ENCODE measurements at places on chromosomes 11 and 22.

DNA sequence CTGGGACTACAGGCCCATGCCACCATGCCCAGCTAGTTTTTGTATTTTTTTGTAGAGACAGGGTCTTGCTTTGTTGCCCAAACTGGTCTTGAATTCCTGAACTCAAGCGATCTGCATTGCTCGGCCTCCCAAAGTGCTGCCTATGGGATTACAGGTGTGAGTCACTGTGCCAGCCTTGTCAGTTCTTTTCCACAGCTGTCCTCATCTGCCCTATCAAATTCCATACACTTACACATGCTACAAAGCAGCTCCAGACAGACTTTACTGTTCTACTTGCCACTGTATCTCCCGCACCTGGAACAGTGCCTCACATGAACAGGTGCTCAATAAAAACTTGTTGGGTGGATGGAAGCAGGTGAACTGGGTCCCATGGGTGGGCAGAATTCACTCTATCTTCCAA, 8.2 kb downstream of the STX5 start:
- no peak for DNase-seq

GRCh38 chr22:38135133-38135706, 24.7 kb upstream of the BAIAP2L2 start:
- DNase-seq: peak; percentile 22

DNA sequence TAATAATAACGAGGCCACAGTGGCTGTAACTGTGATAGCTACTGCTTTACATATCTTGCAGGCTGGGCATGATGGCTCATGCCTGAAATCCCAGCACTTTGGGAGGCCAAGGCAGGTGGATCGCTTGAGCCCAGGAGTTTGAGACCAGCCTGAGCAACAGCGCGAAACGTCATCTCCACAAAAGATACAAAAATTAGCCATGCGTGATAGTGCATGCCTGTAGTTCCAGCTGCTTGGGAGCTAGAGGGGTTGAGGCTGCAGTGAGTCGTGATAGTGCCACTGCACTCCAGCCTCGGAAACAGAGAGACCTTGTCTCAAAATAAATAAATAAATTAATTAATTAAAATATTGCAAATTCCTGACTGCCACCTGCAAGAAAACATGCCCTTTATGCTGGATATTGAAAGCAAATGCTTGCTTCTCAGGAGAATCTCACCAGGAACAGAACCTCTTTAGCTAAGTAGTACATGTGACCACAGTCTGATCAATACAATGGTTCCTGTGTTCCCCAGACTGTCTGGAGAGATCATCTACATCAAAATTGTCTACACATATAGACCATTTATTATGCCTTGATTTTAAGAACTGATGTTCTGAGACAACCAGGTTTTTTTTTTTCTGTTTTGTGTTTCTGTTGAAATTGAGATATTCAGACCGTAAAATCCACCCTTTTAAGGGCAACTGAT, 6.3 kb downstream of the ZBTB3 start:
- DNase-seq: no peak

GRCh38 chr22:39148727-39149535, 3.5 kb downstream of the CBX7 start:
- peak; percentile 28 for DNase-seq

GRCh38 chr22:44107340-44107739, 73.4 kb upstream of the PARVG start:
- no peak for DNase-seq

GRCh38 chr11:111596319-111596718, 5.9 kb upstream of the SIK2 start:
- no peak for DNase-seq

GRCh38 chr11:100851584-100852152, 164.6 kb downstream of the ARHGAP42 start:
- no peak for DNase-seq

- DNase-seq: no peak
These were observed 28.6 kb downstream of the LIF start for GRCh38 chr22:30217698-30218560.

GRCh38 chr11:117600234-117600783, 196.7 kb downstream of the DSCAML1 start:
- DNase-seq: no peak

DNA sequence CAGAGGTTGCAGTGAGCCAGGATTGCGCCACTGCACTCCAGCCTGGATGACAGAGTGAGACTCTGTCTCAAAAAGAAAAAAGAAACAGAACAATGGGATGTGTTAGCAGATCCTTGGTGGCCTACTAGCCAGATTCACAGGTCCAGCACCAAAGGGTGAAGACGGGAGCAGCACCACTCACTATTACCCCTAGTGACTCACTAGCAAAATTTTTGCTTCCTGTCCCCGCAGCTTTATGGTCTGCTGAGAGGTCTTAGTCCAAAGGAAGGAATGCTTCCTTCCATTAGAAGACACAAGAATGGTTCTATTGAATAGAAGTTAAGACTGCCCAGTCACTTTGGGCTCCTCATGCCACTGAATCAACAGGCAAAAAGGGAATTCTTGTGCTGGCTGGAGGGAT, 35.9 kb upstream of the NUP50 start:
- DNase-seq: no peak

- DNase-seq: peak; percentile 34
These were observed 1.9 kb upstream of the PHF21A start for GRCh38 chr11:46122945-46123715.

DNA sequence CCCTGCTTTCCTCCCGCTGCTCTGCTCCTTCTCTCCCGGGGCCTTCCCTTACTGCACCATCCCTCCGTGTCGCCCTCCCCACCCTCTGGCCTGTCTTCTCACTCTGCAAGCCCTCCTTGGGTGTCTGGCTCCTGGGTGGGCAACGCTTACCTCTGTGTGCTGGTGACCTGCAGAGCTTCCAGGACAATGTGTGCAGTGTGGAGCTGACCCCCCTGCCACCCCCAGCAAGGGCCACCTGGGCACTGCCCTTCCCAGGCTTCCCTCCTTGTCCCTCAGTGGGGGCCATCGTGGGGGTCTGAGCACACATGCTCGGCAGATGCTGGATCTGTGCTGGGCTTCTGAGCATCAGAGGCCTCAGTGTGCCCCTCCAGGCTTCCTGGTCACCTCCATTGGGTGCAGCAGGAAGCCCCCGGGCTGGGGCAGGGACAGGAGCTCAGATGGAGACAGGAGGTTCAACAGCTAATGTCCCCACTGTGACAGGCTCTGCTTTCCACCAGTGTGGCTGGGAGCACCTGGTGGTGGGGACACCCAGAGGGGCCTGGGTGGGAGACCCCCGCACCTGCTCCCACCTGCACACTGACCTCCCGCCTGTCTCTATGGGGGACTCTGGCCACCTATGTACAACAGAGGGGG, 7.8 kb upstream of the BRSK2 start:
- no peak for DNase-seq

GRCh38 chr22:48824712-48825651, 1002.7 kb downstream of the BRD1 start:
- DNase-seq: no peak

GRCh38 chr11:11977206-11977938, 31.1 kb downstream of the DKK3 start:
- no peak for DNase-seq
